ENCODE measurements at places on chromosomes 2 and 18. TPM values are rescaled to one million over a fixed set of nuclear protein-coding genes. Genes with fewer than 3 reads are reported as not detected.

The DPP4 gene
- 178 TPM for total RNA-seq

The TUBA4B gene
- total RNA-seq = not detected

The CDK5R2 gene
- 0.05 TPM for total RNA-seq

The TMEM37 gene
- total RNA-seq = not detected

The MRO gene
- total RNA-seq = 1.6 TPM

The DSC2 gene
- total RNA-seq = 2.8 TPM

The SIX3 gene
- total RNA-seq = not detected

The CAPN14 gene
- total RNA-seq = 0.14 TPM

The TMBIM1 gene
- 165 TPM for total RNA-seq

The ZNF804A gene
- total RNA-seq = 4.4 TPM

The RUFY4 gene
- total RNA-seq = not detected

The ZNF236 gene
- total RNA-seq = 9.9 TPM

The RELCH gene
- total RNA-seq = 48.3 TPM

The RND3 gene
- 325 TPM for total RNA-seq

The LRRC30 gene
- not detected for total RNA-seq

The CCDC74B gene
- 4.8 TPM for total RNA-seq

The PJVK gene
- total RNA-seq = 2.1 TPM

The LAMA1 gene
- total RNA-seq = 31.2 TPM

The C2orf15 gene
- total RNA-seq = 0.18 TPM

The CCDC148 gene
- total RNA-seq = 1.2 TPM

The NGEF gene
- 3.4 TPM for total RNA-seq

The CETN1 gene
- not detected for total RNA-seq

The GAD1 gene
- total RNA-seq = not detected

The POTEJ gene
- total RNA-seq = not detected

The RESP18 gene
- total RNA-seq = not detected

The CPO gene
- not detected for total RNA-seq

The EN1 gene
- total RNA-seq = 0.30 TPM

The PLCL1 gene
- 1.5 TPM for total RNA-seq

The CCDC68 gene
- total RNA-seq = 5.0 TPM

The NOL4 gene
- 0.30 TPM for total RNA-seq

The EML4 gene
- 57.9 TPM for total RNA-seq

The TEX44 gene
- total RNA-seq = not detected

The ZBTB7C gene
- total RNA-seq = not detected

The ELOA2 gene
- total RNA-seq = not detected

The MYO5B gene
- not detected for total RNA-seq

The LYPD6 gene
- 7.8 TPM for total RNA-seq

The RIT2 gene
- total RNA-seq = not detected

The CRACDL gene
- total RNA-seq = not detected

The GTF3C2 gene
- total RNA-seq = 35.8 TPM

The SNORC gene
- 1.2 TPM for total RNA-seq

The RGPD3 gene
- total RNA-seq = 0.37 TPM

The SMC6 gene
- total RNA-seq = 46.7 TPM

The APOB gene
- under 0.01 TPM for total RNA-seq

The GAL3ST2 gene
- under 0.01 TPM for total RNA-seq

The MAPK4 gene
- total RNA-seq = not detected

The ITM2C gene
- 65.6 TPM for total RNA-seq

The TDRD15 gene
- not detected for total RNA-seq

The LYPD6B gene
- 2.1 TPM for total RNA-seq

The DTNB gene
- 3.3 TPM for total RNA-seq
